Stimulated activated CD8-positive, alpha-beta memory T cell treated with anti-CD3 and anti-CD28 coated beads, Interleukin-7, amount 100 ng/mL, for 24 hours (primary cell): ENCODE measurements at places on chromosomes 4 and X.

DNA sequence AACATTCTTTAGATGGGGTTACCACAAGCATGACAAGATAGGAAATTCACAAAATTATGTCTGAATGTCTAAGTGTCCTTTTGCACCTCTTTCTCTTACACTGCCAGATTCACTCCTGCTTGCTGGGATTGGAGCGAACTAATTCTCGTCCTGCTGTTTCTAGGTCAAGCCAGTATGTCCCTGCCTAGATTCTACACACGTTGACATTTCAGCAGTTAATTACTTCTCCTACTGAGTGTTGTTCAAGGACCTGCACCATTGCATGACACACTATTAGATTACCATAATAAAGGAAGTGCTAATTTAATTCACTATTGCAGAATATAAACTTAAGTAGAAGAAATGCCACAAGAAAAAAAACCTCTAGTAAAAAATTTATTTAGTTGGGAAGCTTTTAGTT, 1911.7 kb downstream of the PCDH7 start:
- no peak for DNase-seq

GRCh38 chr4:16627999-16628398, 270.4 kb downstream of the LDB2 start:
- DNase-seq, result no peak

- no peak for DNase-seq
Observed at GRCh38 chr4:1036095-1036494, 24.7 kb downstream of the FGFRL1 start.

GRCh38 chr4:31126881-31127398, 406.8 kb downstream of the PCDH7 start:
- DNase-seq, result no peak

DNA sequence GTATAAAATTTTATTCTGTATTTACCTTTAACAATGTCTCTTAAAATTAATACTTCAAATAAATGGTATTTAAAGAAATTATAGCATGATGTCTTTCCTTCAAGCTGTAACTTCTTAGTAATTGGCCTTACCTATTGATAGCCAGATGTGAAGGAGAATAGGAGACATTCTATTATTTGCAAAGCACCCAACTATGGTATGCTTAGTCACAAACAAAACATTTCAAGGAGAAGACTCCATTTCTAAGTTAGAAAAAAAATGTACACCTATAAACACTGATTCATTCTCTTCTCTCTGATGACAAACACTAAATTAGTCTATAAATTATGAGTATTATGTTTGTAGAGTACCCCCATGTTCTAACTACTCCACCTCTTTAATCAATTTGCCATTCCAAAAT, 66.4 kb downstream of the NKX6-1 start:
- DNase-seq, result no peak

DNA sequence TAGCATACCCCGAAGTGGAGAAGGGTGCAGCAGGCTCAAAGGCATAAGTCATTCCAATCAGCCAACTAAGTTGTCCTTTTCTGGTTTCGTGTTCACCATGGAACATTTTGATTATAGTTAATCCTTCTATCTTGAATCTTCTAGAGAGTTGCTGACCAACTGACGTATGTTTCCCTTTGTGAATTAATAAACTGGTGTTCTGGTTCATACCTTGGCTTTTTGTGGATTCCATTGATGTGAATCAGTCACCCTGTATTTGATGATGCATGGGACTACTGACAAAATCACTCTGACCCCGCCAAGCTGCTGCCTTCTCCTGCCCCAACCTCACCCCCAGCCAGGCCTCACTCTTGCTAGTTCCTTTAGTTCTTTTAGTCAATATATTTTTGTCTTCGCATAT, 32.7 kb downstream of the F9 start:
- DNase-seq, result no peak

GRCh38 chr4:10354225-10354624, 103.0 kb downstream of the ZNF518B start:
- no peak for DNase-seq

DNA sequence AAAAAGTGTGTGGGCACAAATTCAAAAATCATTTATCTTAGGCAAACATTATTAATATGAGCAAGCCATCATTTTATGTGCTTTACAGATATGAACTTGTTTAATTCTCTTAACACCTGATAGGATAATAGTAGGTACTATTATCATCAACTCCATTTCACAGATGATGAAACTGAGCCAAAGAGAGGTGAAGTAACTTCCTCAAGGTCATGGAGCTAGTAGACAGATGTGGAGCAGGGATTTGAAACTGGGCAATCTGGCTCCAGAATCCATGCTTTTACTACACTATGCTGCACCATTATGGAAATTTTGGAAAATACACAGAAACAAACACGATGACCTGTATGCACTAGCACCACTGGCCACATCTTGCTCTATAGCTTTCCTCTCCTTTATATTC, 1.0 kb upstream of the PIN4 start:
- no peak for DNase-seq

DNA sequence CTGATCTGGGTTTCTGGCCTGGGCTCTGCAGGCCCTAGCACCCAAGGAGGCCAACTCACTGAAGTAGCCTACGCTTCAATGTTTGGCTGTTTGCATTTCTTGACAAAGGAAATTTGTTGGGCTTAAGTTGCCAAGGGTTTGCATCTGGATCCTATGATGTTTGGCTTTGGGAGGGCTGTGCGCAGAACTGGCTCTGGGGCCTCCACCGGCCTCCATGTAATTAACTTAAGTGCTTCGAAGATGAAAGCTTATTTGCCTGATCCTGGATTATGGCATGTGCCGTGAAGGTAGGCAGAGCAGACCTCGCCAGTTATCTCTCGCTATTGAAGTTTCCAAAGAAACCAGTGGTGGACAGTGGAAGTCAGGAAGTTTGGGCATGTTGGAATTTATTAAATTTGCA, 124.3 kb upstream of the STX18 start:
- no peak for DNase-seq

DNA sequence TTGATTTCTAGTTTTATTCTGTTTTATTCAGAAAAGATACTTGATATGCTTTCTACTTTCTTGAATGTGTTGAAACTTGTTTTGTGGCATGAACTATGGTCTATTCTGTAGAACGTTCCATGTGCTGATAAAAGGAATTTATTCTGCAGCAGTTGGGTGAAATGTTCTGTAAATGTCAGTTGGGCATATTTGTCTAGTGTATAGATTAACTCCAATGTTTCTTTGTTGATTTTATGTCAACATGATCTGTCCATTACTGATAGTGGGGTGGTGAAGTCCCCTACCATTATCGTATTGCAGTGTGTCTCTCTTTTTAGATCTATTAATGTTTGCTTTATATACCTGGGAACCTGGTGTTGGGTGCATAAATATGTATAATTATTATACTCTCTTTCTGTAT, 55.5 kb downstream of the CEP135 start:
- no peak for DNase-seq

- DNase-seq, result no peak
Observed at GRCh38 chr4:114615435-114615834, 16.8 kb downstream of the UGT8 start.

DNA sequence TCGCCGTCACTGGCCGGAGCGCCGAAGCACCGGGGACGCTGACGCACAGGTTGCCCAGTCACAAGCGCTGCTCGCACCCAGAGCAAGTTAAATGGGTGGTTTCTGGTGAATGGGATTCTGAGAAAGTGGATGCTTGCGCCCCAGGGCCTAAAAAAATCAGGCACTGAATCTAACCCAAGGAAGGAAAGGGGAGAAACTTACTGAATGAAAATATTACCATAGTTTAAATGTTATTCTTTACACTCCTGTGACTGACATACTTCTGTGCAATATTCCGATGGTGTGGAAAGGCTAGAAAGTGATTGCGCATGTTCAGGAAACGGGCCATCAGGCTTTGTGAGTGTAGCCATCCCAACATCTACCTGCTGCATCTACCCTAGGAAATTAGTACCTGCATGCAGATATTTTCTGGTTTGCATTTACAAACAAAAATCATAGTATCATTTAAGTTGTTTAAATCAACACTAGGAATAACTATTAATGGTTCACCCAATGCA, 838 bp upstream of the ABCG2 start:
- no peak for DNase-seq

GRCh38 chrX:33434256-33435092, 223.1 kb upstream of the DMD start:
- DNase-seq, result peak; percentile 2

DNA sequence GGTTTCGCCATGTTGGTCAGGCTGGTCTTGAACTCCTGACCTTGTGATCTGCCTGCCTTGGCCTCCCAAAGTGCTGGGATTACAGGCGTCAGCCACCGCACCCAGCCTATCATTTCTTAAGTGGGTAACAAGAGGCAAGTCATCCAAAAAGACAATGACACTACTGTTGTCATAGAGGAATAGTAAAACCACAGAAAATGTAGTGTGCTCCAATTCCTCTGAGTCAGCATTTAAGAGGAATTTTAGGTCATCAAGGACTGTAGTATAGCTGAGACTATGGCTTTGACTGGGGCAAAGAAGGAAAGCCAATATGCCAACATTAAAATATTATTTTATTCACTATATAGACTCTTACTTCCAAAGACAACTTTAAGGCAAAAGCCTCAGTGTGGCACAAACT, 48.4 kb downstream of the ATP8A1 start:
- no peak for DNase-seq

DNA sequence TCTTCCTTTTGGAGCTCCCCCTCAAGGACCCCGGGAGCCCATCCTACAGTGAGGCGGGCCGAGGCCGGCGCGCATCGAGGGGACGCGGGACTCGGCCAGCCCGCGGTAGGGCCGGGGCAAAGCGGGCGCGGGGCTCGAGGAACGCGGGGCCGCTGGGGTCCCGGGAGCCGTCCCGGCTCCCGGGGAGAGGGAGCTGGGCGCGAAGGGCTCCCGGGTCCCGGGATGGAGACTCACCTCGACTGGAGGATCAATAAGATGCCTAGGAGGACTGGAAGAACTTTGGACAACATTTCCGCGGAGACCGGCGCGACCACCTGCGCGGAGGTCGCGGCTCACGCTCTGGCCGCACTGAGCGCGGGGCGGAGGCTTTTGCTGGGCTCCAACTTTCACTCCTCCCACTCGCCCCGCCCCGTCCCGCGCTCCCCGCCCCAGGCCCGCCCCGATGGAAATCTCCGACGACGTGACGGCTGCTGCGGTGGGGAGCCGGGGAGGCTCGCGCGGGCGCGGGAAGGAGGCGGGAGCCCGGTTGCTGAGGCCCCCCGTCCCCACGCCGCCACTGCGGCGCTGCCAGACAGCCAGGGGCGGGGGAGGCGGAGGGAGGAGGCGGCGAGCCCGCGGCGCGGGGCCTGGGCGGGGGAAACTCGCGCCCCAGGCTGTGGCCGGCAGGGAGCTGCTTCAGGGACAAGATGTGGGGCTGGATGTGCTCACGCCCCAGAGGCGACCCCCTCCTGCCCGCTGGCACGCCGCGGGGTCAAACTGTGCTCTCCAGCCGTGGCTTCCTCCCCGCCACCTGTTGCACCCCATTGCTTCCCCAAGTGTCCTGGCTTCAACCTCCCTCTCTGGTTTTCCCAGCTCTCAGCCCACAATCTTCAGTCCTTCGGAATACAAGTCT, at the start of gene GABRE:
Gene GABRE (minus strand): TSS at position 341 of the 892 bp plus-strand sequence. CDS start 51 bp downstream, at position 290.
- no peak for DNase-seq

- DNase-seq, result no peak
Observed at GRCh38 chr4:95929448-95930064, 89.7 kb downstream of the PDHA2 start.

GRCh38 chr4:174259580-174259979, 23.9 kb downstream of the FBXO8 start:
- DNase-seq, result no peak

- DNase-seq, result no peak
Observed at GRCh38 chr4:150297861-150298474, 219.7 kb downstream of the DCLK2 start.

DNA sequence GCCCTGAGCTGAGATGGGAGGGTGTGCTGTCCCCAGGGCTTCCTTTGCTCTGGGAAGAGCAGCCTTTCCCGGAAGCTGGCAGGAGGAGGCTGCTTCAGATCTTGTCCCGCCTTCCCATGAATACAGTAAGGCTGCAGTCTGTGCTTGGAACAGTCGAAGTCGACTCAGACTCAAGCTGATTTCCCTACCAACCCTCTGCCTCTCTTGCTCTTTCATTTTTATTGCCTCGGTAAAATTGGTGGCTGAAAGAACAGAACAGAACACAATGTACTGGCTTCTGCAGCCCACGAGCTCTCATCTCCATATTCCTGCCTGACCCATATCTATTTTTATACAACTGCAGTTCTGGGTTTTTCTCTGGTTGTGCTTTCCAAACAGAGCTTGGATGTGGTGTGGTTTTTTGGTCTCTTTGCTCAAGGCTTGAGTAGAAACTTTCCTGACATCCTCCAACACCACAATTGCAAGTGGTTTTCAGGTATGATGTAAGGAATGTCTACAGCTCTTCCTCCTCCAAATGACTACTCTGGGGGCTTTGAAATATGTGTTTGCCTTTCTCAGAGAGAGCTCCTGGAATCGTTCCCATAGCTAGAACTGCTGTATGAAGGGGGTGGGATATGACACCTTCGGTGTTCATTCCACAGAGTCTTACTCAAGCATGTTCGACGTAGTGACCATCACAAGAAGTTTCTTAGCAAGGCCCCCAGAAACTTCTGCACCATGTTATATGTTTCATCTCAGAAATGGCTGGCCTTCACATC, 61.3 kb downstream of the ENPP6 start:
- no peak for DNase-seq

DNA sequence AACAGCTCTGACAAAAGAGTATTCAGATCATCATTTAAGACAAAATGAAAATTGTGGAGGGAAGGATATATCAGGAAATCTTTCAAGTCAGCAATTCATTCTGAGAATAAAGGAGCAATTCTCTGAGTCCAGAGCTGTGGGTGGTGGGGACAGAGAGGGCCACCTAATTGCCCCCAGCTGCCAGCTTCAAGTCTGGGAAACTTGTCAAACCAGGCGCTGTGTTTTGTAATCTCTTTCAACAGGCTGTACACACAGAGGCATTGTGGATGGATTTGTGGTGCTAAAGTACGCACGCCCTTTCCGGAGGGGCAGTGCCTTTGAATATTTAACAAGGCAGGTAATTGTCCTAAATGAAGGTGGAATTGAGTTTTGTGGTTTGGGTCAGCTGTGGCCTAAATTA, 591.1 kb upstream of the BOD1L1 start:
- no peak for DNase-seq

DNA sequence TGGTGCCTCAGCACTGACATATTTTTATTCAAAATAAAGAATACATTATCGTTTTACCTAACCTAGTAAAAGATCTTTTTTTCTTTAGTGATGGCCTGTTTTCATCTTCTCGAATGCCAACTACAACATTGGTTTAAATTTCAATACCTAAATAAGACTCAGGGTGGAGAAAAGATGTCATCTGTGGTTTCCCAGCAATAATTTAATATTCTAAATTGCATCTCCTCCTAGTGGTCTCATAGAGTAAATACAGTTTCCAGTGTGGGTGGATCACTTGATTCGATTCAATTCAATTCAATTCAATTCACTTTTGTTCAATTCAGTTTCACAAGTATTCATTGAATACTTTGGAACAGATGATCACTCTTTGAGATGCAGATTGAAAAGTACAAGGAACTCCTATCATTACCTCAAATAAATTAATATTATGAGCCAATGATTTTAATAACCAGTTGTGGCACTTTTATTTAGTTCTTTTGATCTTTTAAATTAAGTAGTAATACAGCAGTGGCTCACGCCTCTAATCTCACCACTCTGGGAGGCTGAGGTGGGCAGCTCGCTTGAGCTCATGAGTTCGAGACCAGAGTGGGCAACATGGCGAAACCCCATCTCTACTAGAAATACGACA, 427.2 kb downstream of the FAT4 start:
- no peak for DNase-seq
